ENCODE measurements at places on chromosomes 11 and 22.

DNA sequence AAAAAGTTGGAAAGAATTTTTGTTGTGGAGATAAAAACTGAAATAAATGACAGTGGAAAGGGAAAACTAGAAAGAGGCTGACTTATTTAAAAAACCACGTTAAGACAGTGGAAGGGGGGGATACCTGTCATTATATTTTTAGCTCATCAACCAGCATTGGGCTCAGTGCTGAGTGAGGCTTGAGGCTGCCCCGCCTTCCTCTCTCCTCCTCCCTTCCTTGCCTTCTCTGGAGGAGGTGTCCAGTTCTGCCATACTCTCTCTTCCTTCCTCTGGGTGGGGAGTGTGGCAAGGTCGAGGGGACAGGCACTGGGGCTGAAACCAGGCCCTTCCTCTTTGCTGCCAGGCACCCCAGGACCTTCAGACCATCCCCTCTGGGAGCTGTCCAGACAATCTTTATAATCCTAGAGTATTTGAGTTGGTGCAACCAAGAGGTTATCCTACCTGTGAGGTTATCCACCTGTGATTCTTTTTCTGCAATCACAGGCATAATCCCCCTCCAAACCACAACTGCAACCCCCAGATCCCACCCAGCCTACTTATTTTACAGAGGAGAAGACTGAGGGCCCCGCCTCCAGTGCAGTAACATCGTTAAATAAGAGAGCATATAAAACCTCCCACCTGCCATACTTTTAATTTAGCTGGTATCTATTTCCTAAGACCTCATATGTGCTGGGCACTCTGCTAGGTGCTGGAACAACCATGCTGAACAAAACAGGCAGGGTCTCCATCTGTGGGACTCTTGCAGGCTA is 578.5 kb downstream of the BUD13 start:
- no peak for DNase-seq

DNA sequence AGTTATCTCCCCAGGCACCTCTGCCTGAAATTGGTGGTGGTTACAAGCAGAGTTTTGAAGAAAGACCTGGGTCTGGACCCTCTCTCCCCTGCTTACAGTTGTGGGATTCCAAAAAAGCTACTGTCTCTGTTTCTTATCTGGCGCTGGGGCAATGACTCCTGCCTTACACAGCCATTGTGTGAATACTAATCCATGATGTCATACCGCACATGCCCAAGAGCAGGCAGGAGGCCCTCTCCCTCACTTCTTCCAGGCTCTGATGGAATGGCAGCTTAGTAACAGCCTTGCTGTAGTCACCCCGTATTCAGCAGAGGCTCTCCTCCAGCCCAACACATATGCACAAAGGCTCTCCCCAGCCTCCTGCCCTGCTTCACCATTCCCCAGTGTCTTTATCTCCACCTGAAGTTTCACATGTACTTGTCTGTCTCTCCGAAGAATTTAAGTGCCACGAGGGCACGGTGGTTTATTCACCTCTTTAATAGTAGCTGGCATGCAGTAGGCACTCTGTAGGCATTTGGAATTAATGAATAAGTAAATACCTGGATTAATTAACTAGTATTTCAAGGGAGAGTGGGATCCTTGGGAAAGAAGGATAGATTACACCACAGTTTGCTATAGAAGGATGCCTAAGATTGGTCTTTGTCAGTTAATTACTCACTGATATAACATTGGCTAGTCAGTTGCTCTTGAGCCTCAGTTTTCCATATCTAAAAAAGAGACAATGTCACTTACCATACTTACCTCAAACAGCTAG is 165.6 kb downstream of the ETS1 start:
- no peak for DNase-seq

- no peak for DNase-seq
Measured at GRCh38 chr11:2211113-2211971, 39.7 kb upstream of the TH start.

GRCh38 chr22:39622881-39623367 is 52.4 kb downstream of the CACNA1I start:
- DNase-seq: no peak

GRCh38 chr11:71927820-71928736 is at the start of gene XNDC1N:
Gene XNDC1N, minus strand, starts transcription at chr11:71928594. Its CDS starts 5,241 bp downstream, at chr11:71923353.
- peak; percentile 72 for DNase-seq

DNA sequence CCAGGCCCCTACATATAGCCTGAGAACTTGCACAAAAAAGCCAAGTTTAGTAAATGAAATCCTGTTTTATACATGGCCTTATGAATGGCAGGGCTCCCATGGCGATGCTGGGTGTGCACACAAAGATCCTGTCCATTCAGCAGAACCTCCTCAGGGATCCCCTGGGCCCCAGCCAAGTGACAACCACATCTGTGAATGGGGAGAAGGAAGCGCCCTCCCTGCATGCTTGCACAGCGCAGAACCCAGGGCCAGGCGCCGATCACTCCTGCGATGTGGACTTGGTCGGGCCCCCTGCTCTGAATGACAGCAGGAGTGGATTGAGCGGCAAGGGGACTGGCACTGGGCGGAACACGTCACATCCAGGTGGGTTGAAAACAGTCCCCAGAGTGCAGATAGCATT is 4.5 kb upstream of the CDC42EP2 start:
- no peak for DNase-seq

DNA sequence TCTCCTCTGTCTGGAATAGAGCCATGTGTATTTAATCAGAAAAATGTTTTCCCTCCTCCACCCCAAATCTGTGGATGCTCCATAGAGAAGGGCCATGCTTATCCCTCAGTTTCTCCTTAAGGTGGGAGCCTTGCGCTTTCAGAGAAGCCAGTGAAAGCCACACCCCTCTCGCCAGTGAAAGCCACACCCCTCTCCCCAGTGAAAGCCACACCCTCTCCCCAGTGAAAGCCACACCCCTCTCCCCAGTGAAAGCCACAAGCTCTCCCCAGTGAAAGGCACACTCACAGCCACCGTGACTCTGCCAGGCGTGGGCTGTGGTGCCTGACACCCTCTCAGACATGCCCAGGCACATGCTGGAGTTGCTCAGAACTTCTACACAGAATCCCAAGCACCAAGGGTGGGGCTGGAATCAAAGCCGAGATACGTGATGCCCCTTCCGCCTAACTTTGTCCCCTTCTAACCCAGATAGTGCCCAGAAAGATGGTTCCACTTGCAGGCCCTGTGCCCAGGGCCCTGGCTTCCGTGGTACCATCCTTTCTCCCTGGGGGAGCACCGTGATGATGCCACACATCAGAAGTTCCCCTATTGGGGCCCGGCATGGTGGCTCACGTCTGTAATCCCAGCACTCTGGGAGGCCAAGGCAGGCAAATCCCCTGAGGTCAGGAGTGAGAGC is 16.5 kb upstream of the PRR5 start:
- DNase-seq: no peak

DNA sequence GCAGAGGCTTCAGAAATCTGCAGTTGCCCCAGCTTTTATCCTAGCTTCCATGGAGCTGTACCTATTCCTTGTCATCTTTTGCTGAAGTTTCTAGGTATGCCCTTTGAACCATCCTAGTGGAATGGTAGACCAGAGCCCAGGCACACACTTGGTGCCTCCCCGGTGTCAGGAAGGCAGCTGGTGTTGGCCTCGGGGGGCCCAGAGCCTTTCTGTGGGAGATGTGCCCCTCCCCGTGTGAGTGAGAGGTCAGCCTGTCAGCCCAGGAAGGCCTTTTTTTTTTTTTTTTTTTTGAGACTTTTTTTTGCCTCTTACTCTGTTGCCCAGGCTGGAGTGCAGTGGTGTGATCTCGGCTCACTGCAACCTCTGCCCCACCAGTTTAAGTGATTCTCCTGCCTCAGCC is 58.4 kb downstream of the MED15 start:
- DNase-seq: no peak

DNA sequence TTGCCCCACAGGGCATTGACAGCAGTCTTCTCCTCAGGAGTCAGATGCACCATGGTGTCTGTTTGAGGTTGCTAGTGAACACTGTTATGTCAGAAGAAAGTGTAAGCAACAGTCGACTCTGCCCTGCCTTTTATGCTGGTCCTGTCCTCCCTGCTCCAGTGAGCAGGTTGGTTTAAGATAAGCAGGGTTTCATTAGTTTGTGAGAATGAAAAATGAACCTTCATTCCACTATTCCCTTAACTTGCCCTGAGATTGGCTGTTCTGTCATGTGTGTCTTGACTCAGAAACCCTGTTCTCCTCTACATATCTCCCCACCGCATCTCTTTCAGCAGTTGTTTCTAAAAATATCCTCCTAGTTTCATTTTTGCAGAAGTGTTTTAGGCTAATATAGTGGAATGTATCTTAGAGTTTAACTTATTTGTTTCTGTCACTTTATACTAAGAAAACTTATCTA is at the start of gene HBD:
HBD (minus strand) TSS at position 103 of the 454 bp plus-strand sequence; CDS start at position 53, 50 bp downstream.
- no peak for DNase-seq

DNA sequence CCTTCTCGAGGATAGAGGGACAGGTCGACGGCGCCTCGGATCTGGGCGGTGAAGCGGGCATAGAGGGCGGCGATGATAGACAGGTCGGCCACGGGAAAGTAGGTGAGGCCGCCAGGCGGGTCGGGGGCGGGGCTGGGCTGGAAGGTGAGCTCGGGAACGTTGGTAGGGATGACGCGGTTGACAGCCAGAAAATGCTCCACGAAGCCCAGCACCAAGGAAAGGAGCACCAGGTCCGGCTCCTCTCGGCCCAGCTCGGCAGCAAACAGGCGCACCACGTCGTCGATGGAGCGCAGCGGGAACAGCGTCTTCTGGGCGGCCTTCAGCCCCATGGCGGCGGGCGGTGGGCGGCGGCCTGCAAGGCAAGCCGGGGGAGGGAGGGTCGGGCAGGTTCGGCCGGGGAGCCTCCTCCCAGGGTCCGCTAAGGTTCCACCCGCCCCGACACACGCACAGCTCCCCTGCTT is 540 bp downstream of the MEN1 start:
- no peak for DNase-seq

DNA sequence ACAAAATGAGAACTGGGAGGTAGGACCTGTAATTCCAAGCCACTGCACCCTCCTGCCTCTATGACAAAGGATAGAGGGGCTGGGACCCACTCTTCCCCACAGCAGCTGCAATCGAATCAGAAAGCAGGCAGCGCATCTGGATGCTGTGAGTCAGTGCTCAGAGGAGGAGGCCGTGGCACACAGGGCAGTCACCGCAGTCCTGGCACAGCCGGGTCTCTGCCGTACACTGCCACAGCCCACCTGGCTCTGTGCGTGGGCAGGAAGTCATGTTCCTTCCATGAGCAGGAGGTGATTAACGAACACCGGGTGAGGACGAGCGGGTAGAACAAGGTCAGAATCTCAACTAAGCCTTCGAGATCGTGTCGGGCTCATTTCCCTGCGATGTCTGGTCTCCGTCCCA is 30.2 kb upstream of the PPFIA1 start:
- DNase-seq: no peak

DNA sequence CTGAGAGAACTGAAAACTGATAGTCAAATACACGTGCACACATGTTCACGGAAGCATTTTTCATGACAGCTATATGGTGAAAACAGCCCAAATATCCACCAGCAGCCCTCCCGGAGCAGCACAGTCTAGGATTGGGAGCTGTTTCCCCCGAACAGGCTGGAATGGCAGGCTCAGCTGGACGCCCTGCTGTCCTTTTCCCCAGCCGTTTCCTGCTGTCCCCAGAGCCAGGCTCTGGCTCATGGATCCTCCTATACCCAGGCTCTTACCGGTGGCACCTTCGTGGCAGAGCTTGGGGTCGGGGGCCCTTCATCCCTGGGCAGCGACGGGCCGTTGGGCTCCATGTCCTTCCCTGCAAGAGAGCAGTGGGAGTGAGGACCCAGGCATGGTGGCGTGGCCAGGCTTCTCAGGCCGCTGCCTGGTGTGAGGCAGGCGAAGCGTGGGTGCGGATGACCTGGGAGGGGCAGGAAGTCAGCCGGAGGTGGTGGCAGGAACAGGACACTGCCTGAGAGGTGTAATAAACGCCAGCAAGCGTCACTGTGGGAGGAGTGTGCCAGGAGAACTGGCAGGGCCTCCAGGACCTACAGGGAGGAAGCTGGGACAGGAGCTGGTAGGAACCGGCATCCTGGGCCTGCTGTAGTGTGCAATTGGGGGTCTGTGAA is 38.8 kb downstream of the OSBPL5 start:
- no peak for DNase-seq

- DNase-seq: no peak
Measured at GRCh38 chr11:45395421-45395820, 109.3 kb upstream of the SYT13 start.

DNA sequence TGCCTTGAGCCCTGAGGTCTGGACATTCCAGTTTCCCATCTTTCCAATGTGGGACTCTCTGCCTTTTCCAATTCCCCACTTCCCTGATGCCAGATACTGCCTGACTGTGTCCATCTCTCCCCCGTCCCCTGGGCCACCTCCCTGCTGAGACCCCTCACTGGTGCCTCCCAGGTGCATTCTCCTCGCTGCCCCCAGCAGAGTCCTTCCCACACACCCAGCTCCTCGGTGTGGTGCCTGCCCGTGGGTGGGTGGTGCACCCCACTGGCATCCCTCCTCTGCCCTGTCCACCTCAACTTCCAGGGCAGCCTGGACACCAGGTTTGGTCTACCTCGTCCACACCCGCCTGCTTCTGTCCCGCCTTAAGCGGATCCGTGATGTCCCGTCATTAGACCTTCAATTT is 4.9 kb upstream of the MRGPRF start:
- no peak for DNase-seq

DNA sequence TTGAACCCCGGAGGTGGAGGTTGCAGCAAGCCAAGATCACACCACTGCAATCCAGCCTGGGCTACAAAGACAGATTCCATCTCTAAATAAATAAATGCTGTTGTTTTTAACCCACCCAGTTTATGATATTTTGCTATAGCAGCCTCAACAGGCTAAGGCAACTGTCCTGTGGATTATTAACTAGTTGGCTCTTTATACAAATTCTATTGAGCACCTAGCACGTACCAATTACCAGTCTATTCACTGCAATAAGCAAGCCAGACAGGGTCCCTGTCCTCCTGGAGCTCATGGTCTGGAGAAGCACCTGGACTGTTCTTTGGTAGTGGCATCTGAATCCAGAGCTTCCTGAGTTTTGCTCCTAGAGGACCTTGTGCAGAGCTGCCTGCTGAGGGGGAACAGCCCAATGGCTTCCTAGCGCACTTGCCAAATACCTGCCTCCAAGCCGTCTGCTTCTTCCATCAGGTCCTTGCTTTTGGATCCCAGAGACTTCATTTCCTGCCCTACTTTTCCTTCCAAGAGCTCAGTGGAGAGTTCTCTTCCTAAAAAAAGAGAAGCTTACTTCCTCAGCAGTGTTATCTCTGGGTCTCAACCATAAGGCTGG is 49.9 kb upstream of the MICAL2 start:
- DNase-seq: no peak

DNA sequence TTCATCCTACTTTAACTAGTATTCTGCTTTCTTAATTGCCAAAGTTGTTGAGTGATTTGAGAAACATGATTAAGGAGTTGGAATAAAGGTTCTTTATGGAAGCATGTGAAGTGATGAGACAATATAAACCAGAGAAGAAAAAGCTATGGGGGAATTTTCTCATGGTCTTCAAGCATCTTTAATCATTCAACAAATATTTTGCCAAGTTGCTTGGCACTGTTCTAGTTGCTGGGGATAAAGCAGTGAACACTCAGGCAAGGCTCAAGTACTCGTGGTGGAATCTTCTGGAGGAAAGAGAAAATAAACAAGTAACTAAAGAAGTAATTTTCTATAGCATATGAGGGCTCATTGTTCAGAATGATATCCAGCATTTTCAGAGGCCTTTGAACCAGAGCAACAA is 9.2 kb upstream of the PIWIL4 start:
- no peak for DNase-seq

All from iPS DF 19.7 (cell line).